ENCODE measurements at places on chromosomes 12 and 14.

DNA sequence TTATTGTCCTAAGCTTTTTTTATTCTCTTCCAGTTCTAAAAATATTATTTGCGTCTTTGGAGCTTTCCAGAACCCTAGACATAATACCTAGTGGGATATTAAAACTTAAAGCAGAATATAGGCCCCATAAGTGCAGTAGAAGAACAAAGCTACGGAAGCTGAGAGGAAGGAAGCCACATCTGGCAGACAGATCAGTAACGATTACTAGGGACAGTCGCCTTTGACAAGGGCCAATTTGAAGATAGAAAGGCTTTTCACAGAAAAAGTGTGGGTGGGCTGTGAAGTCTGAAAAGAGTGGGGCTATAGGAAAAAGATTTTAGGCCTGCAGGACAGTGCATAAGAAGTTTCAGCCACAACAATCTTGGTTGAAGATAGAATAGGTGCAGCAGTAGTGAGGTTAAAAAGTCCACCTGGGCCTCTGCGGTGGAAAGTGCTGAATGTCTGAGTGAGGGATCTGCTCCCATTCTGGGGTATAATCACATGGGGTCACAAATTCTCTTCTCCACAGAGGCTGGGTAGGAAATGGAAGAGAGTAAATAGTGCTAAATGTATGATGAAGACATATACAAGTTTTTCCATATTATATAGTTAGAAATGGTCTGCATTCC lies 114.5 kb downstream of the CMAS start:
- no peak for DNase-seq

GRCh38 chr12:80805106-80805505 lies 88.4 kb downstream of the MYF5 start:
- DNase-seq, result no peak

GRCh38 chr14:58724206-58724605 lies 86.4 kb downstream of the DACT1 start:
- DNase-seq, result no peak

GRCh38 chr14:63922696-63923421 lies 70.1 kb downstream of the SYNE2 start:
- no peak for DNase-seq

DNA sequence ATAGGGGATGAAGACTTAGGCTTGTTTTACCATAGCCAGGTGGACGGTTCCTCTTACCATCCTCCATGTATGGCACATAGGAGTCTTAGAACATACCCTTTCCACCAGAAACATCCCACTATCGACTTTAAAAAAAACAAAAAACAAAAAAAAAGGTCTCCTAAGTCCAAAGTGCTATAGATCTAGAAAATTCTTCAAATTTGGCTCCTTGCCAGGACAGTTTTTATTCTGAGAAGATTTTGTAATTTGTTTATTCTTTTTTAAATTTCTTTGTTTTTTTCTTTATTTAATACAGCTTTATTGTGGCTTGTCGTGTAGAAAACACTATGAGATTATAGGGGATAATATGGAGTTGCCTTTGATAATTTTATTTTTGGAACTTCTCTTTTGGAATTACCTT lies 197.7 kb downstream of the NUBPL start:
- no peak for DNase-seq

DNA sequence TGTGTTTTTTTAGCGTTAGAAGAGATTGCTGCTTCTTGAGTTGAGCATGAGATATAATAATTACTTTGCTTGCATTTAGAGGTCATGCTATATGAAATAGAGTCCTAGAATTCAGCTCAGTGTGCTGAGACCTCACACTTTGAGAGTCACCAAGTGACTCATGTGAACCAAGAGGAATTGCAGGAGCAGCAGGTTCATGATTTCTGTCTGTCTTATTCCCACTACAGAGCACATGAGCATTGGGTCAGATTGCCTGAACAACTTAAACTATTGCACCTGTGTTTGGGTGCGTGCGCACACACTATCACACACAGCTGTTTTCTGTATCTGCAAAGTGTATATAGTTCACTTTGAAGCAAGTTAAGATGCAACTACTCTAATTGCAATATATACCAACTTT lies 109.3 kb downstream of the FGD4 start:
- DNase-seq, result no peak

- DNase-seq, result no peak
These were observed 336.8 kb upstream of the TMEM132C start for GRCh38 chr12:127930122-127930521.

DNA sequence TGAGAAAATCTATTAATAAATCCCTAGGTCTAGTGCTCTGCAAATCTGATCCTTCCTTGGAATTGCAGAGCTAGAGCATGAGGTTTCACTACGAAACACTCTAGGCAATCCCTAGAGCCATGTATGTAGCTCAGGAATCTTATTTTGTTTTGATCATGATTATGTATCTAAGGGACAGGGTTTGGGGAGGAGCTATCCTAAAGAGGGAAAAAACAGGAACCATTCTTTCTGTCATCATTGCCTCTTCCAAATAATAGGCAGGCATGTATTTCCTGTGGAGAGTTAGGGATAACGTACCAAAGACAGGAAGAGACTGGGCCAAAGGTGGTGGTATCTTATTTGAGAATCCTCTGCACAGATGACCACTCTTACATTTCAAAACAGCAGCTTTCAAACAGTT lies 88.8 kb upstream of the GTF2A1 start:
- no peak for DNase-seq

GRCh38 chr14:49774106-49774505 lies 6.2 kb downstream of the KLHDC2 start:
- DNase-seq, result no peak

DNA sequence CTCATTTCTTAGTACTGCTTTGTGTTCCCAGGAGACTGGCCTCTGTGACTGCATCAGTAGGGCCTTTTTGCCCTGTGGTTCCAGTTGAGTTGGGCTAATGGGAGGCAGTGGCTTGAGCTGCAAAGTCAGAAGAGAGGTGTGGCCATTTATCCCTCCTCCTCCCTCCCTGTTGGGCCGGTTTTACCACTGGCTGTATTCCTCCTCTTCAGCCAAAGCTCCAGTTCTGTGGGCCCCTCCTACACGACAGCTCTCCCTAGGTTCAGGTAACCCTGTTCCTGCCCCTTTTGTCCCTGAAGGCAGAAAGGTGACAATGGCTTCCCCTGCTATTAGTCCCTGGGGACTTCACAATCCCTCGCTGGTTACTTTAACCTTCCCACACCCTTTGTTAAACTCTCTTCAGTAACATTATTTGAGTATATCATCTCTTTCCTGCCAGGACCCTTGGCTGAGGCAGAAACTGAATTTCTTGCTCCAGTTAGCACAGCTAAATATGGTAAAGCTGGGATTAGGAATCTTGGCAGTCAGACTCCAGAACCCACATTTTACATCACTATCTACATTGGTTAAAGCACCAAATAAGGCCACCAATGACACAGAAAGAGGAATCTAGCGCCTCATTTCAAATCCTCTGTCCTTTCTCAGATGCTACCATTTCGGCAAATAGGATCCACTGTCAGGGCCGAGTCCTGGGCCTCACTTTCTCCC lies 121.9 kb upstream of the SLC35F4 start:
- no peak for DNase-seq

- no peak for DNase-seq
These were observed 8.2 kb upstream of the GOLGA3 start for GRCh38 chr12:132836795-132837331.

Data from midbrain (tissue), 1 donor.